ENCODE measurements at places on chromosomes 6 and 20.

DNA sequence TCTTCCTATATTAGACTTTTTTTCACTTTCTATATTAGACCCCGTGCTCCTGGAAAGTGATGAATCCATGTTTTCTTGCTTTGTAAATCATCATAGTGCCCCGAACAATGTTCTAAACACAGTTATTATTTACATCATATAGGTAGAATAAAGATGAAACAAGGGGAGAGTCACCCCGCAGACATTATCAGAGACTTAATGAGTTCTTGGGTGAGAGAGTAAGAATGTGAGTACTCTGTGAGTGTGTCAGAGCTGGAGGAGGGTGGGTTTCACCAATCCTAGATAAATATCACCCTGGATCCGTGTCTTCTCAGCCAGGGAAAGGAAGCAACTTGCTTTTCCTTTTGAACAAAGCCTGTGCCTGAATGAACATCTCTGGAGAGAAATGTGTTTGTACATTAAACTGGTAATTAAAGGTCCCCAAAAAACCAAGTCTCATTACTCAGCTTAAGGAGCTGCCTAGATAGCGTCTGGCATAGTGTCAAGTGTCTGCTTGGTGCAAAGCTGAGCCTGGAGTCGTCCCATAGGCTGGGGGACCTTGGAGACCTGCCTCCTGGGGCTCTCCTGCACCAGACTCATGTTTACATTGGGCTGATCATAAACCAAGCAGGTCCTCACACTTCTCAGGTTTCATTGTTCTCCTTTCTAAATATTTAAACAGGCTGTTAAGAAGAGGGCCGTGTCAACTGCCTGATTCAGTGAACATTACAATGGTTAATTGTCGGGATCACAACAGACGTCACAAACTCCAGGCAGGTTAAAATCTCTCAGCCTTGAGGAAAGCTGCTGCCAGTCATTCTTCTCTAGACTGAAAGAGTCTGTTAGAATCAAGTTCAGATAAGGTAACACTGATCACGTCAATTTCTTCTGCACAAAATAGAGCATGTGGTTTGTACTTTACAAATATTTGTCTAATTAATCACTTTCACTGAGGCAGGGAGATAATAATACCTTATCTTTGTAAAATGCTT is 179.7 kb upstream of the MYLIP start:
- peak; percentile 93 for DNase-seq

GRCh38 chr6:156719395-156719719 is 57.8 kb upstream of the ARID1B start:
- DNase-seq: no peak

DNA sequence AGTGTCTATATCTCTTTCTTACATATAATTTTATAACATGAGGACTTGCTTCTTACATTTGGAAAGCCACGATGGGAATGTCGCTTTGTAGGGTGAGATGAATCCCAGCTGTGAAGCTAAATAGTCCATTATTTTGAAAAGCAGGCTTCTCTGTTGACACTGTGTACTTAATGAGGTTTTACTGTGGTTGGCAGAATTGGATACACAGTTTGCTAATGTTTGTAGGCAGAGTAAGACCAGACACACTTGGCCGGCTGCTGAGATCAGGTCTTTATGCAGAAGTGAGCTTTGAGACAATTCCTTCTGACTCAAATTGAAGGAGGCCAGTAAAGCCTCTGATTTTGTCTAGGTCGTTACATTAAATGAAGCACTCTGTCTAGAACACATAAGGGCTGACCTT is 93.0 kb downstream of the NDUFAF5 start:
- DNase-seq: no peak

DNA sequence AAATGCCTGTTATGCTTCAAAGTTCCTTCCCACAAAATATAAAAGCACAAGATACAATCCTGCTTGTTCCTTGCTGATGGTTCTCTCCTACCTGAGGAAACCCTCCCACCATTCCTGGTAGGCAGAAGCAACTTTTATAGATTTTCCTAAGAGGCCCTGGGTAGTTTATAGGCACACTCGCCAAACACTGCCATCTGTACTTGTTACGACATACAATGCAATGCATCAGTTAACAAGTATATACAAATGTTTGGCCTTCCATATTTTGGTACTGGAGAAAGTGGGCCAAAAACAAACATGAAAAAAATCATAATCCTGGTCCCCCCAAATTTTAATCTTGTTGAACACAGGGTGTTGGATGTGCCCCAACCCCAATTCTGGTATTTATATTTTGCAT is 16.6 kb downstream of the MCM9 start:
- DNase-seq: no peak

GRCh38 chr20:39871013-39871412 is 818.0 kb downstream of the MAFB start:
- DNase-seq: no peak

DNA sequence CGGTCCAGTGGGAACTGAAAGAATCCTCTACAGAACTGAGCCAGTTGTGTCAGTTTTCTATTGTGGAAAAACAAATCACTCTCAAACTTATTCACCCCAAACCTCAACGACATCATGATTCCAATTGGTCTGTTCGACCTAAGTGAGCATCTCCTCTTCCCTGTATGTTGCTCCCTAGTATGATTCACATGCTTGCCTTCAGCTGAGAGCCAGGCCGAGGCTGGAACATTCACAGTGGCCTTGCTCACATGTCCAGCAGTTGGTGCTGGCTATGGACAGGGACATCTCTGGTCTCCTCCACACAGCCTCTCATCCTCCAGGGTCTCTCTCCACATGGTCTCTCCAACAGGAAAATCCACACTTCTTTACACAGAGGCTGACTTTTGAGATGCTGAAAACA is 28.3 kb upstream of the TMEM181 start:
- DNase-seq: no peak

GRCh38 chr20:3898639-3899038 is 9.5 kb downstream of the PANK2 start:
- no peak for DNase-seq

DNA sequence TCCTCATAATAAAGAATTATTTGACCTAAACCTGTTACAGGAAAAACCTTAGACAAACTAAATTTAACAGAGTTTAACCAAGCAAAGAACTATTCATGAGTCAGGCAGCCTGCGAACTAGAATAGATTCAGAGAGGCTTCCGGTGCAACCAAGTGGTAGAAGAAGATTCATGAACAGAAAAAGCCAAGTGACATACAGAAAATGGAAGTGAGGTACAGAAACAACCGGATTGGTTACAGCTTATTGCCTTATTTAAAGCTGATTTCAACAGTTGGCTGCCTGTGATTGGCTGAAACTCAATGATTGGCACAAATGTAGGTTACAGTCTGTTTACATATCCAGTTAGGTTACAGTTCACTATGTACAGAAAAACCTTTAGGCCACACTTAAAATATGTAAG is 10.1 kb downstream of the PPP1R3G start:
- DNase-seq: no peak

DNA sequence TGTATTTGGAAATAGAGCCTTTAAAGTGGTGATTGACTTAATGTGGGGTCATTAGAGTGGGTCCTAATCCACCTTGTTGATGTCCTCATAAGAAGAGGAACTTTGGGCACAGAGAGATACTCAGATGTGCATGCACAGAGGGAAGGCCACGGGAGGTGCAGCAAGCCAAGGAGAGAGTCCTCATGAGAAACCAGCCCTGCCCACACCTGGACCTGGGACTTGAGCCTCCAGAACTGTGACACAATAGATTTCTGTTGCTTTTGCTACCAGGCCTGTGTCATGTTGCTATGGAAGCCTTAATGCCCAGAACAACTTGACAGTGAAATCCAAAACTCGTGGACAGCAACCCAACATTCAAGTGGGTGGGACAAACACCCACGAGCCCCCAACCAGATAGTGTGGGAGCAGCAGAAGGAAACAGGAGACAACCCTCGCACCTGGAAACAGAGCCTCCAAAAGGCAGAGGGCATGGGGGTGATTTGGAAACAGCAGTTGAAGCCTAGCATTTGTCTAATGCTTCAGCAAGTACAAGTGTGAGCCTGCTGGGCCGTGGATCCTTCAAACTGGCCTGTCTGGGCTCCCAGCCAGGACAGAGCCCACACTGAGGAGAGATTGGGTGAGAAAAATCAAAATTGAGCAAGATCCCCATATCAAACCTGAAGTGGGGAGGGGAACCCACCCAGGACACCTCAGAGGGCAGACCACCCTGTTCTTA is 201.0 kb upstream of the CST7 start:
- DNase-seq: no peak

DNA sequence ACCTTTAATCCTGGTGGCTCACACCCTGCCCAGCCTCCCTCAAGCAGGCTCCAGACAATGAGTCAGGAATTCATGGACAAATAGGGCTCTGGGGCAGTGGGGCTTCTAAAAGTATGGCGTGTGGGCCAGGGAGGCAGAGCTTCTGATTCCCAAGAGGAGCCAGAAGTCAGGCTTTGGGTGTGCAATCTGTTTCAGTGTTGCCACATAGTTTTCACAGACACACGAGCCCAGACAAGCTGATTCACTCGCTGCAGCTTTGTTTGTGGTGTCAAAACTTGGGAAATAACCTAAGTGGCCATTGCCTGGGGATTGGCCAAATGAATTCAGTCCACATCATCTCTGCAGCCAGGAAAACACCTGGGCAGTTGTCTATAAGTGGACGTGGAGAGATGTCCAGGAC is 9.2 kb downstream of the PEDS1 start:
- no peak for DNase-seq

- DNase-seq: no peak
Observed at GRCh38 chr6:149940672-149940982, 1.2 kb upstream of the ULBP2 start.

DNA sequence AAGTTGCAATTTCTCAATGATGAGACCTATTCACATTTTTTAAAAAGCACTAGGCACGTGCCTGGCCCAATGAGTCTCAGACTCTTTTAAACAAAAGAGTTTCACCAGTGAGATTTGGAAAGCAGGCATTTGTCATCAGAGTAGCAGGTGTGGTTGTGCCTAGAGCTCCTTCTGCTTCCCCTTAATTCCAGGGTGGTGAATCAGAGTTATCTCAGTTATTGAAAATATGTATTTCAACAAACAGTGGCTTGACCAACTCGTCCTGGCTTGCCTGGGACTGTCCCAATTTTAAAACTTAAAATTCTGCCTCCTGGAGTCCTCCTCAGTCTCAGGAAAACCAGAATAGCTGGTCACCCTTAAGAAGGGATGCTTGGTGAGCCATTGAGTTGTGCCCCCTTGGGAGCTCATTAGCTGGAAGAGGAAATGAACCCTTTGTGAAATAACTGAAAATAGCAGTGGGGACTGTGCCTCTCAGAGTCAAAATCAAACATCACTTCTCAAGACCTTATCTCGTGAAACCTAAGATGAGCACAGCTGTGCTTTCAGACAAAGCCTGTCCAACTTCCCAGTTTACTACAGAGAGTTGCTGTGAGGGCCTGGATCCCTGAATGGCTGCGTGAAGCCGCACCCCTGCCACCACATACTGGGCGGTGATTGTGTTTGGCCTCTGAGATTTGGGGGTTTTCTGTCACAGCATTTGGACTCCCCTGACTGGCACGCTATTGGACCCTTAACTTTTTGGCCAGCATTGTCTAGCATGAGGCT is 116.3 kb downstream of the ANKRD60 start:
- DNase-seq: no peak

GRCh38 chr6:55782275-55782674 is 93.1 kb downstream of the BMP5 start:
- DNase-seq: no peak

DNA sequence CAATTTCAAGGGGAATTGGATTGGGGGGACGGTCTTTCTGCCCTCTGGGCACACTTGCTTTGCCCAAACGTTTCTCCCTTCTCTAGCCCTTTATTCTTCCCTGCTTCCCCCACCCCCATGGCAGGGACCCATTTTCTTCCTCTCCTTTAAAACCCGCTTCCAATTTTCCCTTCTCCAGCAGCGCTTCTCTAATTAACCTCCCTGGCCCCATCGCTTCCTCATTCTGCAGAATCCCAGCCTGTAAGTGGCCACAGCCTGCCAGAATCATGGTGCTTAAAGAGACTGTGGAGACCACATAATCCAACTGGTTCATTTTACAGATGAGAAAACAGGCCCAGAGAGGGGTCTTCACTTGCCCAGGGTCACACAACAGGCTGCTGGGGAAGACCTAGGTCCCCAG is 61.4 kb downstream of the CPNE5 start:
- no peak for DNase-seq

DNA sequence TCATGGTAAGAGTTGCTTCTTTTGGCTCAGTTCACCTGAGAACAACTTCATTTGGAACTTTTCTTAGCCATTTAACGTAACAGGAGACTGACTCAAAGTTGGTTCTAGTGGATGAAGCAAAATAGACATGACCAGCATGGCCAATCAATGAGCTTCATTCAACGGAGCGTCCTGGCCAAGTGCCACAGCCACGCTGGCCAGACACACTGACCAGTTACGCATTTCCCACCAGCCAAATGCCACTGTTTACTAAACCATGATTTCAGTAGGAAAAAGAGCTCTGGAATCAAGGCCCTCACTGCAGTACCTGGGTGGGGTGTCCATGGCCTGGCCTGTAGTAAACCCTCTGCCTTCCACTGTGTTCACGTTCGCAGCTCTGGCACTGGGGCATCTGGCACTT is 80.4 kb downstream of the POPDC3 start:
- no peak for DNase-seq

- DNase-seq: no peak
Observed at GRCh38 chr6:156634951-156635371, 142.2 kb upstream of the ARID1B start.

DNA sequence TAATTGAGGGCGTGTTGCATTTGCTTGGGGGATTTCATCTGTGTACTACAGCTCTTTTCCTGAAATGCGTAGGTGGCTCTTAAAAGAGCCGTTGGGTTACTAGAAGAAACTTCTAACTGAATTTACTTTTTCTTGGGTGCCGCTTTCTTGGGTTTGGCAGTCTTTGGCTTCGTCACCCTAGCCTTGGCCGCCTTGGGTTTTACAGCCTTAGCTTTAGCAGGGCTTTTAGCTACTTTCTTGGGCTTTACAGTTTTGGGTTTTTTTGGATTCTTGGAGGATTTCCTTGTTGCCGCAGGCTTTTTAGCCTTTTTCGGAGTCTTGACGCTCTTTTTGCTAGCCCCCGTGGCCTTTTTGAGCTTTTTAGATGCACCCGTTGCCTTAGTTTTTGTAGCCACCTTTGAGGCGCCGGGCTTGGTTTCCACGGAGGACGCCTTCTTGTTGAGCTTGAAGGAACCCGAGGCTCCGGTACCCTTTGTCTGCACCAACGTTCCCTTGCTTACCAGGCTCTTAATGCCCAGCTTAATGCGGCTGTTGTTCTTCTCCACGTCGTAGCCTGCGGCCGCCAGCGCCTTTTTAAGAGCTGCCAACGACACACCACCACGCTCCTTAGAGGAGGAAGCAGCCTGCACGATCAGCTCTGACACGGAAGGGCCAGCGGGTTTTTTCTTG is 54.5 kb downstream of the TRIM38 start:
- no peak for DNase-seq

DNA sequence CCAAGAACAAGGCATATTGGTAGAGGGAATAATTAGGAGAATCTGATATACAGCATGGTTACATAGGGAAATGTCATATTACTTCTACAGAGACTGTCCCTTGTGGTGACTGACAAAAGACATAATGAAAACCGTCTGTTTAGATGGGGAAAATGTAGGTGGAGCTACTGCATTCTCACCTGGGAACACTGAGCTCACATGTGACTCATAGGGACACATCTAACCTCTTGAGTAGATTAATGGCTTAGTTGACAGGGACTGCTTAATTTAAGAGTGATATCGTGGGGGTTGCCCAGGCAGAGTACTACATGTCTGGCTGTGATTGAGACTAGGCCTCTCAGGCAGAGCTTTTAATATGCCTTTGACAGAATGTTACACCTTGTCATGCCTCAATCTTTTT is 235.3 kb upstream of the ZFP64 start:
- no peak for DNase-seq

GRCh38 chr6:10687582-10687981 is 6.8 kb downstream of the C6orf52 start:
- DNase-seq: no peak

- DNase-seq: no peak
Observed at GRCh38 chr6:117776441-117776840, 101.2 kb downstream of the NUS1 start.

All from SHP77 (cell line).